ENCODE measurements at places on chromosomes 5 and 9.

GRCh38 chr9:127360250-127360649, 36.7 kb upstream of the SLC2A8 start:
- DNase-seq: no peak

GRCh38 chr9:2023042-2023441, 7.9 kb downstream of the SMARCA2 start:
- no peak for DNase-seq

DNA sequence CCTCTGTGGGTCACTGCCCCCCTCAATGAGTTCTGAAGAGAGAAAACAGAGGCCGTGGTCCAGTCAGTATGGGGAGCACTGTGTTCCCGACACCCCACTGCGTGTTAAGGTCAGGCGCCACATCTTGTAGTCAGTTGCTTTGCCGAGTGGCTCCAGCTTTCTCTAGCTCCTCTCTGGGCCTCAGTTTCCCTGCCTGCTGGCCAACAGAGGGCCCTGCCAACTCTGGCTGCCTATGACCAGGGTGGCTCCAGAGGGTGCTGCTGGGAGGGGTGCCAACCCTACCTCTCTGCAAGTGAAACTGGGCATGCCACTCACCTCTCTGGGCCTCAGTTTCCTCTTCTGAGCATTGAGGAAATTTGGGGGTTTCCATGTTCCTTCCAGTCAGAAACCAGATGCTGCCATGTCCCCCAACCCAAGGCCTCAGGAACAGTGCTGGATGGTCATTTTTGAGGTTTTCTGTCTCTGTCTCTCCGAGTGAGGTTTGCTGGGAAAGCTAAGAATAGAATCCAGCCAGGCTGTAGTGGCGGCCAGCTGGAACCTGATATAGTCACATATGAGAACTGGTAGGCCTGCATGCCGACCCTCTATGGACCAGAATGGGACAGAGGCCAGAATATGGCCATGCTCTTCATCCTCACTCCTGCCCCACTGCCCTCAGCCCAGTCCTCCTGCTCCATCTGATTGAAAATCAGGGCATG, 132.1 kb downstream of the PHF2 start:
- no peak for DNase-seq

DNA sequence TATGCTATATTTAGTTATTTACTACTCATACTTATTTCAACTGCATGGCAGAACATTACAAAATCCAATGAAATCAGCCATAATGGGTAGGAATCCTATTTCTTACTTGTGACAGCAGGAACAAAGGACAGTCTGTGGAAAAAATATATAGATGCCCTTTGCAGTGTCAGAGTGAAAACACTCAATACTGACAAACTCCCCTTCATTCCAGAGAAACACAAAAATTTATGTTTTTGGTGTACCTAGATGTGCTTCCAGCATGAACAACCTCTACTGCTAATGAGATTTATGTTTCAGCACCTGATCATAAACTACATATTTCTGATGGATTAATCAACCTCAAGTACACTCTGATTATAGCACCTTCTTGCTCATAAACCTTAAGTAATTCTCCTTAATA, 132.4 kb downstream of the CDH10 start:
- no peak for DNase-seq

DNA sequence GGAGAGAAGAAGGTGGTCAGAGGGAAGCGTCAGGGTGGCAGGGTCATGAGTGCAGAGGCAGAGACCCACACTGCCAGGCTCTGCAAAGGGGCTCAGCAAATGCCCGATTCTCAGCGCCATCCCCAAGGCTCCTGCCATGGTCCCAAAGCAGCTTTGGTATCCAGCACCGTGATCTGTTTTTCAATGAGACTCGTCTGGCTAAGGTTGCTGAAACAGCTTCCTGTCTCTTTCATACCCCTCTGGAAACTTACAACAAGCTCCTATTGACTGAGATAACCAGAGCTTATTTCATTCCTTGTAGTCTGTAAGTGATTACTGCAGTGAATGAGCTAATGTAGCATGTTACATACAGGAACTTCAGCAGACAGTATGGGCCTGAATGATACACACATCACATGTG, 568.6 kb upstream of the DAP start:
- no peak for DNase-seq

GRCh38 chr5:173802670-173803165, 85.4 kb upstream of the CPEB4 start:
- DNase-seq: no peak

DNA sequence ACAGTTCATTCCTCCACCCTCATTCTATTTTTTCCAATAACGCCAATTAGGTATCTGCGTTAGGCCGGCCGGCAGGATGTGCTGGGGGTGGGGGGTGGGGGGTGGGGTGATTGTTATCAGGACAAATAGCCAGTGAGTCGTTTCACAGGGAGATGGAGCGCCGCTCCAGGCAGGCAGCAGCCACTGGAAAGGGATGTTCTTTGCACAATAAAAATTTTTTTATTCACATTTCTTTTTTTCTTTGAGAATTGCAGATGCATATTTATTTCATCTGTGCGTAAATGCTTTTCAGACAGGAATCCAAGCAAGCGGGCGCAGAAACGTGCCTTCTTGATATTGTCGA, 4.1 kb downstream of the LMX1B start:
- no peak for DNase-seq

GRCh38 chr9:134600371-134600770, 41.2 kb upstream of the COL5A1 start:
- DNase-seq: no peak

- no peak for DNase-seq
Observed at GRCh38 chr5:1479581-1480188, 34.4 kb upstream of the SLC6A3 start.

- DNase-seq: no peak
Observed at GRCh38 chr9:73872701-73873100, 624.4 kb upstream of the RORB start.

DNA sequence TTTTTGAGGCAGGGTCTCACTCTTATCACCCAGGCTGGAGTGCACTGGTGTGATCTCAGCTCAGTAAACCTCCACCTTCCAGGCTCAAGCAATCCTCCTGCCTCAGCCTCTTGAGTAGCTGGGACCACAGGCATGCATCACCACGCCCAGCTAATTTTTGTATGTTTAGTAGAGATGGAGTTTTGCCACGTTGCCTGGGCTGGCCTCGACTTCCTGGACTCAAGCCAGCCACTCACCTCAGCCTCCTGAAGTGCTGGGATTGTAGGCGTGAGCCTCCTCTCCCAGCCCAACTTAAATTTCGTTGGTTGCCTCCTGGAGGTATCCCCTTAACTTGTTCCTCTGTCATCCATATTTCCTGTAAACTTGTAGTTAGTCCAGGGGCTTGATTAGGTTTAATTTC, 47.2 kb downstream of the RAB24 start:
- DNase-seq: peak; percentile 14

Data from NCI-H2029 (cell line).